ENCODE measurements at places on chromosomes 7 and 10.

DNA sequence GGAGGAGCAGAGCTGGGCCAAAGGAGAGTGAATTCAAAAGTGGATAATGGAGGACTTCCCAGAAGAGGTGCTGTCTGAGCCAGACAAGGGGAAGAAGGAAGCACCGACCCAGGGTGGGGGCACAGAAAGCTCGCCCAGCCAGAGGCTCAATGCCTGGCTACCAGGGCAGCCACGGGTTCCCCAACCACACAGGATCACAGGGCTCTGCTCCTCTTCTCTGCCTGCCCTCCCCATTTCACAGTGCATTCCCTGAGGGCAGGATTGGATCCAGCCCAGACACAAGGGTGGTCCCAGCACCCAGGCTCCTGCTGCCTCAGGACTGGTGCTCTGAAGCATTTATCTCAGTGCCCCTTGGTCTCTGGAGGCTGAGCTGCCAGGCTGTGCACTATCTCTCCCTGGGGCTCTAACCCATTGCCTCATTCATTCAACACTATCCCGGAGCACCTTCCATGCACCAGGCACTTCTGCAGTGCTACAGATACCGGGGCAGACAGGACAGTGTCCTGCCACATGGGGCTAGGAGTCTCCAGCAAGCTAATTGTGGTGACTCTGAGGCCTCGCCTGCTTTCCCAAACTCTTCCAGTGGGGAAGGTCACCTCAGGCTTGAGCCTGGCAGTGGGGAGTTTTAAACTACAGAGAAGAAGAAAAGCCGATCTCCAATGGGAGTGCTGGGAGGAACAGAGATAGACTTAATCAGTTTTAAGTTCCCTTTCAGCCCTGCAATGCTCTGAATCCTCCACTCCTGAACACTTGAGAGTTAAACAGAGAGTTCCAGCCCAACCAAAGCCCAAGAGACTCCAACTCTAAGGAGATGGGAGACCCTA is 201.8 kb upstream of the ZMIZ1 start:
- DNase-seq = no peak

DNA sequence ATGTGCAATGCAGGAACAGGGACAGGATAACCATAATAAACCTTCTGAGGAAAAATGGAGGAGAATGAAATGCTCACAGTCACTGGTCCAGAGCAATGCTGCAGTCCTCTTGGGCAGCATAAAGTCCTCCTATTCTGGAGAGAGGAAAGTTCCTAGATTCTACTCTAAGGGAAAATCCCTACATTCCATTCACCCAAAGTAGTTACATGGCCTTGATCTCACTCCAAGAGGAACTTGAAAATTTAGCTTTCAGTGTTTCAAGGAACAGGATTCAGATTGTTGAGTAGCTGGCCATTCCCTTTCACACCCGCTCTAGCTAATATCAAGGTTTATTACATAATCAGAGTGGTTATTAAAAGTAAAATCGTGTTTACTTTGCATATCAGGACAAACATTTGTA is 168.3 kb downstream of the CHRM2 start:
- DNase-seq = no peak

GRCh38 chr7:101814991-101815825 is 2.2 kb upstream of the CUX1 start:
- DNase-seq = peak; percentile 28

DNA sequence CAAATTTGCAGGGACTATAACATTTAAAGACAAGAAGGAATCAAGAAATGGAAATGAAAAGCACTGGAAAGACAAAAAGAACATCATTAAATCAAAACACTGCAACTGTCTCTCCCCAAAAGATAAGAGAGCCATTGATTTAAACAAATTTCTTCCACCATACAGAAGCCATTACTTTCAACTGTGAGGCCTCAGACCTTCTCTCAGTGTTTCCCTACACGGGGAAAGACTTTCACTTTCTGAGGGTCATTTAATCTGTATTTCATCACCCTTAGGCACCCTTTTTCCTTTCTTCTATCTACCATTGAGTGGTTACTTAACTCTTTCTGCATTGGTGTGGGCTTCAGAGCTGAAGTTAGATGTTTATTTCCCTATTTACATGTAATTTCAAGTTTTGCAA is 47.5 kb downstream of the CCDC172 start:
- no peak for DNase-seq

- DNase-seq = no peak
Measured at GRCh38 chr10:32687546-32687945, 241.6 kb downstream of the CCDC7 start.

GRCh38 chr10:110786172-110786571 is 85.6 kb upstream of the PDCD4 start:
- DNase-seq = no peak

DNA sequence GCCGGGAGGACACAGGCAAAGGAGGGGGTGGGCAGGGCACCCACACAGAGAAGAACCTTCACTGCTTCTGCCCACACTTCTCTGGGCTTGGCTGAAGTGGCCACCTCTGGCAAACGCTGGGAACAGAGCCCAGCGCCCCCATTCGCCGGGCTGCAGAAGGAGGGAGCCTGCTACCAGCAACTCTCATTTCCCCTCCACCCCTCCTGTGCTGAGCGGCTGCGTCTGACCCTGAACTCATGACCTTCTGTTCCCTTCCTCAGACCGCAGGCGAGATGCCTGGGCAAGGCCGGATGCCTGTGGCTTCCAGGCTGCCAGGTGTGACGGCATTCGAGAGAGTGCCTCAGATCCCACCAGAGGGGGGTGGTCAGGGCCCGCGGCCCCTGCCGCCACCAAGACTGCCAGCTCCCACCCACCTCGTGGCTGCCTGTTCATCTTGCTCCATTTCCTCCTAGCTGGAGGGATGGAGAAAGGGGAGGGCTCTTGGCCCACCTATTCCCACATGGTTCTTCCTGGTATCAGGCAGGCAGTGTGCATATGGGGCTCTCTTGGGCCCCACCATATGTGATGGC is 19.8 kb downstream of the DNAJB12 start:
- DNase-seq = peak; percentile 84

GRCh38 chr7:122056977-122057376 is 87.1 kb downstream of the AASS start:
- no peak for DNase-seq

DNA sequence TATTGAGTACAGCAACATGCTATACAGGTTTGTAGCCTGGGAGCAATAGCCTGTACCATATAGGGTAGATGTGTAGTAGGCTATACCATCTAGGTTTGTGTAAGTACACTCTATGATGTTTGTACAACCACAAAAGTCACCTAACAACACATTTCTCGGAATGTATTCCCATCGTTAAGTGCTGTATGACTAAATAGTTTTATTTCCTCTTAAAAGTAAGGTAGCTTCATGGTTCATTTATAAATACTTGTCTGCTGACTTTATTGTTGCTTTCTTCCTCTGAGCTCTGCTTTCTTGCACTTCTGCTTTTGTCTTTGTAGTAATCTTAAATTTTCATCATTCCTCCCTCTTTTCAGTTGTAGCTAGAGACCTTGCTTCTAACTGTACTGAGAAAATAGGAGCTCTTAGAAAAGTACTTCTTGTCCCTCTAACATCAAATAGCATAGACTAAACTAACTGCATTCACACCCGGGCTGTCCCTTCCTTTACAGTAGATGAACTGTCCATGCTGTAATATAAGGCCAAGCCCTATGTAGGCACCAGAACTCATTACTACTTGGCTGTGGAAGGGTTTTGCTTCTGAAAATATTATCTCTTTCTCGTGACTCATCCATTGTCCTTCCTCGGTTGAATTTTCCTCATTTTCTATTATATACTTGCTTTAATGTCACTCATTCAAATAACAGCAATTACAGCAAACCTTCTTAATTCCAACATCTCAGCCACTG is 55.4 kb upstream of the FAM3C start:
- DNase-seq = no peak

- no peak for DNase-seq
Measured at GRCh38 chr7:134317434-134317833, 704 bp upstream of the SLC35B4 start.

- no peak for DNase-seq
Measured at GRCh38 chr7:12524794-12525386, 45.6 kb upstream of the SCIN start.

GRCh38 chr7:95871075-95871848 is 98.9 kb downstream of the DYNC1I1 start:
- no peak for DNase-seq

- no peak for DNase-seq
Measured at GRCh38 chr7:153638821-153639435, 413.3 kb upstream of the DPP6 start.

GRCh38 chr10:89738551-89739209 is 37.3 kb downstream of the KIF20B start:
- DNase-seq = no peak

DNA sequence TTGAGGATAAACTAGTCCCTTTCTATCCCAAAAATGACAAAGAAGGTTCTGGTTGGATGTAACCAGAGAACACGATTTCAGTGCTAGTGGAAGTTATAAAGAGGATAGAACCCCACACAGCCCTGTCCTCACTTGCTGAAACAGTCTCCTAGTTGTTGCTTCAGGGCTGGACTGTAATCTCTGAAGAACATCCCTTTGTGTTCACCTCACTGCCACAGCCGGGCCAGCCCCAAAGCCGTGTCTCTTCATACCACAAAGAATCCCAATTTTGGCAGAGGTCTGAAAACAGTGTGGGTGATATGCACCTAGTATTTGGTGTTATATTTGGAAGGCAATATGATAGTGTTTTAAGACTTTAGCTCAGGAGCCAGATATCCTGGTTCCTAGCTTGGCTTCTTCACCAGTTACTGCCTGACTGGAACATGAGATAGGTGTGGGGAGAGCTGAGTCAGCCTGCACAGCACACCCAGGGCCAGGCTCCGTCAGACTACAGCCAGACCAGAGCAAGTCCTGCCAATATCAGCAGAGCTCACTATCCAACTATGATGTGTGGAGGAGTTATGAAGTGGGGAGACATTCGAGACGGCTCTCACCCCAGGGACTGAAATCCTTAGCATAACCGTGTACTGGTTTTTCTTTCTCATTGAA is 21.2 kb downstream of the CYP3A4 start:
- no peak for DNase-seq

DNA sequence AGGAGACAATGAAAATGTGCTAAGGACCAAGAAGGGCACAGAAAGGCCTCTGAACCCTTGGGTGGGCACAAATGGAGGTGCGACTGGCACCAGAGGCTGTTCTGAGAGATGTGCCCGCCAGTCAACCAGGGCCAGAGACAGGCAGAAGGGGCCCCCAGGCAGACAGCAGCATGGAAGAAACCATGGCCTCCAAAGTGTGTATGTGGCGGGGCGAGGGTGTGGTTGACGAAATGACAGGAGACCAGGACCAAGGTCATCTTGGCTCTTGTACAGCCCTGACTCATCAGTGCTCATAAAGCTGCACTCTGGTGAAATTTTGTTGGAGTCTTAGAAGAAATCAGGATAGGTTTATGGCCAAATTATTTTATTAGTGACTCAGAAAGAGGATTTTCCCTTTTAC is 4.0 kb upstream of the MRPS24 start:
- no peak for DNase-seq

GRCh38 chr10:110378006-110378405 is 73.3 kb upstream of the SMNDC1 start:
- DNase-seq = no peak

DNA sequence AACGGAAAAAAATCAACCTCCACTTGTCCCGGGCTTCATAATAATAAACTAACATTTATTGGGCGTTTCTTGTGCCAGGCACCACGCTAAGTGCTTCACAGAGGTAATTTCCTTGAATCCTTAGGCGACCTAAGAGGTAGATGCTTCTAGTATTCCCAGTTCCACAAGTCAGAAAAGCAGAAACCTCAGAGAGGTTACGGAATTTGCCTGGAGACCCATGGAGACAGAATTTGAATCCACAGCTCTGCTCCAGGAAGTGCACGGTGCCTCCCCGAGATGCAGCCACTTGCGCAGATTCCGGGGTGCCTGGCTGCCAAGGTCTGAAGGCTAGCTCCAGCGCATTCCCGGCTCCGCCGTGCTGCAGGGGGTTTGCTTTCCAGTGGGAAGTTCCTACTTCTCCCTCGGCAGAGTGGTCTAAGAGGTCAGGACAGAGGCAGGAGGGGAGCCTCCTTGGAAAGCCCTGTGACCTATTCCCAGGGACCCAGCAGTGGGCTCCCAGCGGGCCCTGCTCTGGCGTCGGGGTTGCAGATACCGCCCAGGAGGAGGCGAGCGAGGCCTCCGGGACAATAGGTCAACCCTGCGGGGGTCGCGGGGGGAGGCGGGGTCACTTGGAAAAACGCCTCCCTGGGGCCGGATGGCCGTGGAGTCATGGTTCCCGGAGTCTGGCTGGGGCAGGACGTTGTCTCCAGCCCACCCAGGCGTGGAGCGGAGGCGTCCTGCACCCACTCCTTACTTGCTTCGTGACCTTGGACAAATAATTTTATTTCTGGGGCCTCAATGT is 10.1 kb upstream of the NKX2-3 start:
- no peak for DNase-seq

DNA sequence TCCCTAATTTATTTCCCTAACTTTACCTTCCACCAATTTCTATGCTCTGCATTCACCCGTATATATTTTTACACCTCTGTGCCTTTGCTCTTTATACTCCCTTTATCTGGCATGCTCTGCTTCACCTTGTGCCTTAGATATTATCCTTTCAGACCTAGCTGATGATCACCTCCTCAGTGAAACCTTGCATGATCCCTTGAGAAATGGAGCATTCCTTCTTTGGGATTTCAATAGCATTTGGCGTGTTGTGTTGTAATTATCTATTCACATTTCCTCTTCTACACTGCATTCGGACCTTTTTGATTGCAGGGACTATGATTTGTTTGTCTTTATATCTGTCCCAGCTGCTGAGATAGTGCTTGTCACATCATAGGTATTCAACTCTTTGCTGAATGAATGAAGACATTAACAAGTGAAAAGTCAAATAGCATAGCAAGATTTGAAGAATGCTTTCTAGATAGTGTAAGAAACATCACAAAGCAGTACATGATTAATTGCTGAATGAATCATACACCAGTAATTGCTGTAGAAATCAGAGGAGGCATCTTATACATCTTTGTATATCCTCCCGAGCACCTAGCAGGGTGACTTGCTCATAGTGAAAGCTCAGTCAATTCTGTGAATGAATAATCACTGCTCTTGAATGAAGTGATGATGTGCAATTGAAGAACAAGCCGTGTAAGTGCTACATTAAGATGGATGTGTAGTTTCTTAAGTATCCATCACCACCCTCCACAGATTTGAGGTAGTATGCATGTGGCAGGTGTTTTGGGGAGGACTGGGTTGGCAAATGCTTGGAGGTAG is 2.0 kb upstream of the TM9SF3 start:
- DNase-seq = peak; percentile 13

DNA sequence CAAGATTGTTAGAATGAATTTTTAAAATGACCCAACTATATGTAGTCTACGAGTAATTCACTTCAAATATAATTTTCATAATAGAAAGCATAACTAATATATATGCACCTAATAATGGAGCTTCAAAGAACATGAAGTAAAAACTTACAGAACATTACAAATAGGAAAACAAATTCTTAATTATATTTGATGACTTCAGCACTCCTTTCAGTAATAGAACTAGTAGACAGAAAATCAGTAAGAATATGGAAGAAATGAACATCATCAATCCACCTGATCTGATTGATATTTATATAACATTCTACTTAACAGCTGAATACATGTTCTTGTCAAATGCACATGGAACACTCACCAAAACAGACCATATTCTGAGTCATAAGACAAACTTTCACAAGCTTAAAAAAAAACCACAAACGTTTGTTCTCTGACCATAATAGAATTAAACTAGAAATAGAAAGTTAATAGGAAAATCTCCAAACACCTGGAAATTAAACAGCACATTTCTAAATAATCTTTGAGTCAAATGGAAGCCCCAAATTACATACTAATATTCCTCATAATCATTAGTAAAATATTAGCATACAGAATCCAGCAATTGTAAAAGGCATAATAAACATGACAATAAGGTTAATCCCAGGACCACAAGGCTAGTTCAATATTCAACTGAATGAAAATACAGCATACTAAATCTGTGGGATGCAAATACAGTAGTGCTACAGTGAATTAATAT is 48.0 kb downstream of the BRAF start:
- no peak for DNase-seq
